Cardiac atrium fibroblast (primary cell): ENCODE measurements at places on chromosomes 12 and 14. TPM values are rescaled to one million over a fixed set of nuclear protein-coding genes. Genes with fewer than 3 reads are reported as not detected.

The CSRP2 gene
- total RNA-seq, result 12.0 and 13.0 TPM in 2 replicates

The RAP1B gene
- total RNA-seq, result 217 and 246 TPM in 2 replicates

The CLEC2A gene
- not detected in 2 replicates for total RNA-seq

The ENDOU gene
- 0.18 TPM in 1 of 2 replicates, not detected in the other for total RNA-seq

The ESPL1 gene
- total RNA-seq, result 3.2 and 4.7 TPM in 2 replicates

The INHBE gene
- 0.36 and 1.1 TPM in 2 replicates for total RNA-seq

The ASCL1 gene
- not detected in 2 replicates for total RNA-seq

The COX8C gene
- not detected in 2 replicates for total RNA-seq

The NYNRIN gene
- total RNA-seq, result 6.3 and 11.7 TPM in 2 replicates

The KRT6C gene
- total RNA-seq, result not detected in 2 replicates

The ACSS3 gene
- 4.2 and 6.5 TPM in 2 replicates for total RNA-seq

The RBP5 gene
- not detected in 2 replicates for total RNA-seq

The EML5 gene
- not detected in 2 replicates for total RNA-seq

The TAS2R13 gene
- total RNA-seq, result not detected in 2 replicates

The NABP2 gene
- 20.9 and 37.1 TPM in 2 replicates for total RNA-seq

The AQP6 gene
- total RNA-seq, result not detected in 2 replicates

The FBRSL1 gene
- 6.5 and 6.9 TPM in 2 replicates for total RNA-seq

The PPP1R36 gene
- total RNA-seq, result 0.16 TPM in 1 of 2 replicates, not detected in the other

The KSR2 gene
- not detected in 2 replicates for total RNA-seq
